CD8-positive, alpha-beta memory T cell (primary cell): ENCODE measurements at places on chromosomes 3 and 15. TPM values are rescaled to one million over a fixed set of nuclear protein-coding genes. Genes with fewer than 3 reads are reported as not detected.

Gene DUOXA2
- not detected for total RNA-seq

Gene FBXO40
- not detected for total RNA-seq

DNA sequence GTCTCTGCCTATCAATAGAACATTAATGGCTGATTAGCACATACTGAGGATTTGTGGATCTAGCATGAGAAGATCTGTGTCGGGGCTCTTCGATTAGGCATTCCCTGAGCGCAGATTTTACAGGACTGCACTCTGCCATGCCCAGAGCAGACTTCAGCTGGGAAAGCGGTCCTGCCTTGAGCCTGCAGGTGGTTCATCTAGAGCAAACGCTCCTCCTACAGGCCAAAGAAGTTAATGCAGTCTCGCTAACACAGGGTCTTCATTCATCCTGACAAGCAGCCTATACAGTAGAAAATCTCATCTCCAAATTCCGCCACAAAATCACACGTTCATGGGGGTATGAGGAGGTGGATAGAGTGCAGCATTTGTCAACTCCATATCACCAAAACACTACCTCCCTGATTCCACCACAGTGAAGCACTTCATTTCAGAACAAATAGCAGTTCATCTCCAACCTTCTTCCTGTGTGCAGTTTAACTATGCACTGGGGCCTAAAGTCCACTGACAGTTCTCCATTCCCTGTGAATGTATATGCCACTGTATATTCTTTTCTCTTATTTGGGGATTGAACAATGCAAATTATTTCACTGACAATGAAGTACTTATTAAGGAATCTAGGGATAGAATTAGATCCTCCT lies 405.8 kb downstream of the IGSF11 start:
- H3K27me3 ChIP-seq = no peaks in the 10 kb centered on the region
- H3K36me3 ChIP-seq = no peaks in the 10 kb centered on the region
- no peak overlapping the region for H3K4me3 ChIP-seq
- DNase-seq = no peak

Gene CHRNA7
- total RNA-seq = not detected

GRCh38 chr3:65628978-65629377 lies 409.7 kb downstream of the MAGI1 start:
- no peak for DNase-seq
- H3K27ac ChIP-seq = no peak overlapping the region
- H3K36me3 ChIP-seq = no peaks in the 10 kb centered on the region
- H3K4me1 ChIP-seq = no peaks in the 10 kb centered on the region
- H3K27me3 ChIP-seq = no peaks in the 10 kb centered on the region
- no peak overlapping the region for H3K4me3 ChIP-seq

DNA sequence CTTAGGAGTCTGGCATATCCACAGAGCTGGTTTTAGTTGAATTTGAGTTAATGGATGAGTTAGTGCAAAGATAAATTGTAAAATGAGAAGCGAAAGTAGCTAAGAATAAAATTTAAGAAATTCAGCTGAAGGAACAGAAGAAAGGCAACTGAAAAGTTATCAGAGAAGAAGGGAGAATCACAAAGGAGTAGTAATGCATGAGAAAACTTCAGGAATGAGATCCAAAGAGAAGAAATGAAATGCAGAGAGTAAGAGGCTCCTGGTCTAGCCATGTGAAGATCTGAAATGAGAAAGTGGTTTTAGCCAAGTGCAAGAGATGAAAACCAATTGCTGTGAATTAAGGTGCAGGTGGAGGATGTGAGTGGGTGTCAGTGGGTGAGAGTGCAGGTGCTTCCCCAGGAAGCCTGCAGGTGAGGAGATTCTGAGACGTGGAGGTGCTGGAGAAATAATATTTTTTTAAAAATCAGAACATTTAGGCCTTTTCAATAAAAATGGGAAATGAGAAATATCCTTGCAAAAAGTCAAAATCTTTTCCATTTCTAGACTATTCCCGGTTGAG lies 18.5 kb downstream of the KBTBD8 start:
- H3K4me3 ChIP-seq = no peak overlapping the region
- DNase-seq = no peak
- no peaks in the 10 kb centered on the region for H3K36me3 ChIP-seq
- H3K27me3 ChIP-seq = no peaks in the 10 kb centered on the region
- no peak overlapping the region for H3K27ac ChIP-seq

GRCh38 chr15:84570164-84570735 lies 30.6 kb upstream of the ZSCAN2 start:
- peak overlapping the region; percentile 66 for H3K4me3 ChIP-seq
- no peaks in the 10 kb centered on the region for H3K27me3 ChIP-seq
- peak overlapping the region; percentile 67 for H3K27ac ChIP-seq
- H3K4me1 ChIP-seq = peaks cover 4% of the 10 kb centered on the region
- no peaks in the 10 kb centered on the region for H3K36me3 ChIP-seq

DNA sequence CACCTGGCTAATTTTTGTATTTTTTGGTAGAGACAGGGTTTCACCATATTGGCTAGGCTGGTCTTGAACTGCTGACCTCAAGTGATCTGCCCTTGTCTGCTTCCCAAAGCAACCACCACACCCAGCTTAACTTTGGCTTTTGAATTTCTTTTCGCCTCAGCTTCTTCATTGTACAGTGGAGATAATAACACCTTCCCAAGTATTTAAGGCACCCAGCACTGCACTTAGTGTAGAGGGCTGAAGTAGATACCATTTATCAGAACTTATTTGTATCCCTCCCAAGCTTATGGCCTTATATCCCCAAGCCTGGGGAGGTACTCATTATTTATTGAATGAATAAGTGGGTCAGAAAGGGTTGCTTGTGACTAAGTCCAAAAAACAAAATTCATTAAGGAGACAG lies 2.3 kb downstream of the SQOR start:
- H3K27me3 ChIP-seq = no peaks in the 10 kb centered on the region
- H3K27ac ChIP-seq = peak overlapping the region; percentile 12
- H3K4me3 ChIP-seq = peak overlapping the region; percentile 31
- peaks cover 30% of the 10 kb centered on the region for H3K4me1 ChIP-seq
- no peaks in the 10 kb centered on the region for H3K36me3 ChIP-seq

Gene AEN
- 109 TPM for total RNA-seq

DNA sequence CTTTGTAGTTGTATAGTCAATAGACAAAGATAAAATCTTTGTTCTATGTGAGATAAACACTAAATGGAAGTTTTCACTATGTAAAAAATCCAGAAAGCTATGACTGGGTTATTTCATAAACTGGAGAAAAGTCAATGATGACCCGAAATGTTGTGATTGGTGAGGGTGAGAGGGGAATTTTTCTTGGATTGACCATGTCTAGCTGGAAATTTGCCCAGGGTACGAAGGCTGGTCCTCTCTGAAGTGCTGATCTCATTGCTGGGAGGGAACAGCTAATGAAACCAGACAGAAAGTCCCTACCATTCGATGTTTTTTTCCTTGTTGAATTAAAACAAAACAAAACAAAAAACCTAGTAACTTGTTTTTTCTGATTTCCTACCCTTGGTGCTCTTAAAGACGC lies 14.3 kb downstream of the TPRG1 start:
- no peaks in the 10 kb centered on the region for H3K36me3 ChIP-seq
- no peaks in the 10 kb centered on the region for H3K27me3 ChIP-seq
- no peak overlapping the region for H3K4me3 ChIP-seq
- H3K4me1 ChIP-seq = no peaks in the 10 kb centered on the region
- DNase-seq = no peak

GRCh38 chr15:74415966-74416916 lies 17.5 kb downstream of the SEMA7A start:
- no peak overlapping the region for H3K27ac ChIP-seq
- no peak overlapping the region for H3K4me3 ChIP-seq
- peaks cover 9% of the 10 kb centered on the region for H3K36me3 ChIP-seq
- peaks cover 11% of the 10 kb centered on the region for H3K4me1 ChIP-seq

- H3K4me3 ChIP-seq = no peak overlapping the region
- no peak overlapping the region for H3K27ac ChIP-seq
- DNase-seq = no peak
- H3K27me3 ChIP-seq = no peaks in the 10 kb centered on the region
These were observed 202.9 kb downstream of the TBL1XR1 start for GRCh38 chr3:176994393-176994792.

DNA sequence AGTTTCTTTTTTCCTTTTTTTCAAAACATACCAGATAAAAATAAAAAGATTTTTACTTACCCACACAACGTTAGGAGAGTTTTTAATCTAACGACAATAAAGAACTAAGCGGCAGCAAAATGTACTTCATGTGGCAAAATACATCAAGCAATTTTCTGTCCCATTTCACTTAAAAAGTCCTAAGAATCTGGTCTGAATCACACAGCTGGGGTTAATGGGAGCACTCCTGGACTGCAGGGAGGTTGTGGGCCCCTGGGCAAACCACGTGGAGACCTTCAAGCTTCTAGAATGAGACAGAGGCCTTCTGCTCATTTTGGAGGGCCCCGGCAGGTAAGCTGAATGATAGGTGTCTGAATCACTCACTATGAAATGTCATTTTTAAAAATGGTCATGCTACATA lies 193.8 kb downstream of the RORA start:
- H3K4me1 ChIP-seq = no peaks in the 10 kb centered on the region
- no peak for DNase-seq
- H3K27ac ChIP-seq = no peak overlapping the region
- no peak overlapping the region for H3K4me3 ChIP-seq
- H3K36me3 ChIP-seq = no peaks in the 10 kb centered on the region

Gene SMCO1
- total RNA-seq = not detected

DNA sequence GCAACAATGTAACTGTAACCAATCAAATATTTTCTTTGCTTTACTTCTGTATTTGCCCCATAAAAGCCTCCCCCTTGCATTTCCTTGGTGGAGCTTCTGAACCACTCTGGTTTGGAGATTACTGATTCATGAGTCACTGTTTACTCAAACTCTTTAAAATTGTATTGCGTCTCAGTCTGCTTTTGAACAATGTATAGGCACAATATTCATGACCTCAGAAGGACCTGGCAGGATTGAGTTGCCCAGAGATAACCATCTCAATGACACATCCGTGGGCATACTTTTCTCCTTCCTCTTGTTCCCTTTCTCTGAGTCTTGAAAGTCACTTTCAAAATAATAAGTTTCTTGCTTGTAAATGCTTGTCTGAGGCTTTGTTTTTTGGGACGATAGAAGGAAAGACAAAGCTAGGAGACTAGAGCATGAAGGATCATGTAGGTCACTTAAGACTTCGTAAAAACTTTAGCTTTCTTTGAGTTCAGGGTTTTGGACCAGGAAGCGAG lies 57.1 kb upstream of the POU1F1 start:
- no peak overlapping the region for H3K27ac ChIP-seq
- no peak for DNase-seq
- H3K27me3 ChIP-seq = no peaks in the 10 kb centered on the region
- H3K4me1 ChIP-seq = no peaks in the 10 kb centered on the region

Gene KIF23
- total RNA-seq = 36.0 TPM

- H3K4me3 ChIP-seq = no peak overlapping the region
- no peaks in the 10 kb centered on the region for H3K4me1 ChIP-seq
- no peak overlapping the region for H3K27ac ChIP-seq
- no peaks in the 10 kb centered on the region for H3K36me3 ChIP-seq
- no peaks in the 10 kb centered on the region for H3K27me3 ChIP-seq
- no peak for DNase-seq
These were observed 36.0 kb downstream of the ADAMTS9 start for GRCh38 chr3:64651741-64652241.

- no peak overlapping the region for H3K4me3 ChIP-seq
- no peaks in the 10 kb centered on the region for H3K27me3 ChIP-seq
- no peak overlapping the region for H3K27ac ChIP-seq
- no peak for DNase-seq
These were observed 305.1 kb downstream of the LSAMP start for GRCh38 chr3:116140100-116140689.

- no peak overlapping the region for H3K27ac ChIP-seq
- H3K4me1 ChIP-seq = peaks cover 92% of the 10 kb centered on the region
- no peaks in the 10 kb centered on the region for H3K27me3 ChIP-seq
- no peak for DNase-seq
These were observed 47.6 kb downstream of the PSMD6 start for GRCh38 chr3:63975723-63976122.

Gene TMEM108
- total RNA-seq = not detected

DNA sequence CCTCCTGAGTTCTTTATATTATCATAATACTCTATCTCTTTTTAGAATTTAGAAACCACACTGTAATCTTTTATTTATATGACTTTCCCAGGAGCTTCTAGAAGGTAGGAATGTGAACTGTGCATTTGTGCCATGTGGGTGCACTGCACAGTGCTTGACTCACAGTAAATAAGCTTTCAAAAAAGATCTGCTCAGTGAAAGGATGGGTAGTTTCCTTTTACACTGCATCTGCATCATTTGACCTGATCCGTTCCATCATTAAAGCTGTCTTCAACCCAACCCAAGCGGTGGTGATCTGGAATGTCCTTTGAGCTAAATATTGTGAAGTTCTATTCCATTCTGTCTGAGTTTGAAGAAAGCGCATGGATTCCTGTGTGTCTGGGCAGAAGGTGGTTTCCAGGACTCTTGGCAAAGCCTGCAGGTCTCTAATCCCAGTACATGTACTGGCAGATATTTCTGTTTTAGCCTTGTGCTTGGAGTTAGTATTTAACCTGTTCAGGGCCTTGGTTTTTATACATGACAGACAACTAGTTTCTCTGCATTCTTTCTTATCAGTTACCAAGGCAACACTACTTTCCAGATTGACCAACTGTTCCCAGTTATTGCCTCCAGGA lies 96.7 kb downstream of the DHX30 start:
- DNase-seq = no peak
- H3K27me3 ChIP-seq = no peaks in the 10 kb centered on the region
- no peaks in the 10 kb centered on the region for H3K4me1 ChIP-seq
- H3K27ac ChIP-seq = no peak overlapping the region
- H3K4me3 ChIP-seq = no peak overlapping the region

Gene DPH6
- 9.6 TPM for total RNA-seq

DNA sequence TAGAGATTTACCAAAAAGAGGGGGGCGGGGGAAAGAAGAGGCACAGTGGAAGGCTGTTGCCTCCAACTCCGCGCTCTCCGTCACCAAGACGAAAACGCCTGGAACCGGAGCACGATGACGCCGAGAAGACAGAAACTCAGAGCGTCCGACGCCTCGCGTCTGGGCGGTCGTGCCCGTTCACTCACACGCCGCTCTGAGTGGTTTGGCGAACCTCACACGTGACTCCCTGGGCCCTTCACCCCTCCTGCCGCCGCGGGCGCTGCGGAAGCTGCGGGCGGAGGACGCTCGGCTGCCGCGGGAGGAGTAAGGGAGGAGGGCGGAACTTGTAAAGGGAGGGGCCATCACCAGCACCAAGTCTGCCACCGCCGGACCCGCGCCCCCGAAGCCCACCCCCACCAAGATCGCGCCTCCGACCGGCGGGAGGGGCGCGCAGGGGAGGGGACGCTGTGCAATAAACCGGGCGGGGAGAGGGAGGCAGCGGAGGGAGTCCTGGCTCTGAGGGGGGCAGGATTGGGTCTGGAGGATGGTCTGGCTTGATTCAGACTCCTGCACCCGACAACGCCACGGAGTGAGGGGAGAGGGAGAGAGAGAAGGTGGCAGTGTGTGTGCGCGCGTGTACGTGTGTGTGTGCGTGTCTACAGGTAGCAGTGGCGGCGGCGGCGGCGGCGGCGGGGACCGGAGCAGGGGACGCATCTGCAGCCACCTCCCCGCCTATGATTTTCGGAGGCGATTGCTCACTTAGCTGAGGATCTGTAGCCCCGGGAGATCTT lies 1.9 kb upstream of the NLGN1 start:
- DNase-seq = no peak
- H3K27me3 ChIP-seq = peaks cover 6% of the 10 kb centered on the region
- H3K27ac ChIP-seq = no peak overlapping the region
- H3K4me1 ChIP-seq = no peaks in the 10 kb centered on the region
- no peak overlapping the region for H3K4me3 ChIP-seq
- no peaks in the 10 kb centered on the region for H3K36me3 ChIP-seq

GRCh38 chr3:112685956-112686799 lies 45.2 kb upstream of the CCDC80 start:
- DNase-seq = no peak
- no peaks in the 10 kb centered on the region for H3K36me3 ChIP-seq
- H3K27ac ChIP-seq = no peak overlapping the region
- no peaks in the 10 kb centered on the region for H3K27me3 ChIP-seq
- no peak overlapping the region for H3K4me3 ChIP-seq

GRCh38 chr3:55923626-55924025 lies 436.5 kb upstream of the WNT5A start:
- H3K27ac ChIP-seq = no peak overlapping the region
- H3K4me3 ChIP-seq = no peak overlapping the region
- H3K36me3 ChIP-seq = no peaks in the 10 kb centered on the region
- no peaks in the 10 kb centered on the region for H3K27me3 ChIP-seq
